Kidney tubule cell (primary cell): ENCODE measurements at places on chromosomes 5 and 9.
A peak's percentile ranks its signal among the peaks of the same experiment; 100 is the strongest.

DNA sequence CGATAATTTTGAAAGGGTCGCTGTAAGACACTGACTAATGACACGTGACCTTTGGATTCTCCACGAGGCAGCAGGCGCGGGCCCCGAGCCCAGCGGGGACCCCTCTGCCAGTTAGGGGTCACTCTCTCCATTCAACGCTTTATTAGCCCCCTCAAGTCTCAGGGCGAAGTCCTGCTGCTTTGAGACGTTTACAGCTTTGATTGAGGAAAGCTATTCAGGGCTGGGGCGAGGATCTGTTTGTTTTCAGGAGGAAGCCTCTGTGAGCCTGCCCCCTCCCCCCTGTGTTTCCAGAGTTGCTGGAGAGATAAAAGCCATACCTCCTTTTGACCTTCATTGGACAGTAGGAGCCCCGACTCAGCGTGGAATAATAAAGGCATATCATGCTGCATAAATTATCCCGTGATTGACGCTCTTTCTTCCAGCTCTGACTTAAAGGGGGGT is 31.4 kb upstream of the MSX2 start:
- DNase-seq, result no peak

- peak; percentile 79 for DNase-seq
Observed at GRCh38 chr5:58458743-58459145, 1.1 kb downstream of the PLK2 start.

GRCh38 chr5:19531374-19531952 is 456.5 kb downstream of the CDH18 start:
- peak; percentile 89 for DNase-seq

GRCh38 chr5:64914396-64914795 is 145.7 kb downstream of the CWC27 start:
- no peak for DNase-seq

- DNase-seq, result no peak
Observed at GRCh38 chr9:15213249-15213648, 93.8 kb downstream of the TTC39B start.

DNA sequence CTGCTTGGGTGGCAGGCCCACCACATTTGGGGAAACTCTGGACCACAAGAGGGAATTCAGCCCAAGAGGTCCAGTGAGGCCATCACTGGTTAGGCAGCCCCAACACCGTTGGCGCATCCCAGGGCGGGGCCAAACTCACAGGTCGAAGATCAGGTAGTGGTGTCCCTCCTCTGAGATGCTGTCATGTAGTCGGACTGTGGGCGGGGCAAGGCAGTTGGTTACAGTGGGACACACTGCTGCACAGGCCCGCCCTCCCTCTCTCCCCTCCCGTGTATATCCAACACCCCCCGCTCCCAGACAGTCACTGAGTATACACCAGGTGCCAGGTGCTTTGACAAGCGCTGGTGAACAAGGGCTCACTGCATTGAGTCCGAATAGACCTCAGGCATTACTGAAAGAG is 32.1 kb downstream of the CAMK2A start:
- no peak for DNase-seq

DNA sequence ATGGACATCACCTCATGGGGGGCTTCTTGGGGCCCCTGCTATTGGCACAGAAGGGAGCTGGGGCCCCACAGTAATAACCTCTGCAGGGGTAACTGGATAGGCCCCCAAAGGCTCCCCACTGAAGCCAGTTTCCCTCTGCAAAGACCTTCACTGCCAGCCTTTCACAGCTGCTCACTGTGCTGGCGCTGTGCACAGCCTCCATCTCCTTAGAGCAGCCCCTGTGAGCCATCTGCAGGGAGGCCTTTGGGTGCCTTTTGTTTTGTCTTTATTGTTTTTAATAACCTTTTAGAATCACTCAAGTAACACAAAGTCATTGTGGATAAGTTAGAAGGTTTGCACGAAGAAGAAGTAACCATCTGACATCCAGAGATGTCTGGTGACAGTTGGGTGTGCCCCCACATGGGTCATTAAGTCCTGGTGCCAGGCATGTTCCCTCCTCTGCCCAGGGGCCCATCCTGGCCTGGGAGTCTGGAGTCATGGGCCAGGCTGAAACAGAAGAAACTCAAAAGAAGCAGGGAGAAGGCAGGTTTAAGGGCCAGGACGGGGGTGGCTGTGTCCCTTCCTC is 42.7 kb downstream of the NCS1 start:
- DNase-seq, result no peak

DNA sequence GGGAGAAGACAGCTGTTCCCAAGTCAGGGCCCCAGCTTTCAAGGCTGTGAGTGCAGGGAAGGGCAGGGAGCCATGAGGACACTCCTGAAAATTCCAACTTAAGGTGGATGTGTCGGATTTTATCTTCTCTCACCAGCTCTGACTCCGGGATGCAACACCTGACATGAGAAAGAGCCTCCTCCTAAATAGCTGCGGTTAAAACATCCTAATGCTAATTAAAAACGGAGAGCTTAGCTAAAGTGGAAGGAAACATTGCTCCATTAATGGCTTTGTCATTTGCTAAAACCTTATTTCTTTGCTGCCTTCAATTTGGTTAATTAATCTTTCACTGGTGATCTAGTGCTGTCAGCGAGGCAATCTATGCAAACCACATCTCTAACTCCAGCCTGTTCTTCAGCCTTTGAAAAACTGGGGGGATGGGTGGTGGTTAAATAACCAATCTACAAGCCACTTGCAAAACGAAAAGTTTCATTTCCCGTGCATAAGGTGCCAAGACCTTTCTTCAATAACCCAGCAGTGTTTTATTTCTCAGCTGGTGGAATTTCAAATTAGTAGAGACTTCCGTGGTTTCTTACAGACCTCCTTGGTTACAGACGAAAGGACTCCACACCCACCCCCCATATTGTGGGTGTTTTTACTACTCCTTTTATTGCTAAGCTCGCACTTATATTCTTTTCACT is 379.6 kb downstream of the MLLT3 start:
- no peak for DNase-seq

- peak; percentile 30 for DNase-seq
Observed at GRCh38 chr5:180117000-180117725, 45.6 kb upstream of the RNF130 start.

DNA sequence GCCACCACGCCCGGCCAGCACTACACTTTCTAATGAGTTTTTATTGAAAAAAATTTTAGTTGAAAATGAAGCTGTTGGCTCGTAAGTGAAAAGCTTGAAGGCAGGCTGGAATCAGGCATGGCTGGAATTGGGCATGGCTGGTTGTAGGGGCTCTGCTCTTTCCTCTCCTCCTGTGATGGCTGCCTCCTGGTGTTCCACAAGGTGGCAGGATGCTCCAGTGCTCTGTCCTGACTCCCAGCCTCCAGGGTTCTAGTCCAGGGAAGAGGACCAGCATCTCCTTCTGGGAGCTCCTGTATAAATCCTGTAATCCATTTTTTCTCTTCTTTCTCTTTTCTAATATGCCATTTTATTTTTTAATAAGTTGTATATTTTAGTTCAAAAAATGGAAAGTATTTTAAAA is 57.2 kb upstream of the DHFR start:
- DNase-seq, result peak; percentile 44

DNA sequence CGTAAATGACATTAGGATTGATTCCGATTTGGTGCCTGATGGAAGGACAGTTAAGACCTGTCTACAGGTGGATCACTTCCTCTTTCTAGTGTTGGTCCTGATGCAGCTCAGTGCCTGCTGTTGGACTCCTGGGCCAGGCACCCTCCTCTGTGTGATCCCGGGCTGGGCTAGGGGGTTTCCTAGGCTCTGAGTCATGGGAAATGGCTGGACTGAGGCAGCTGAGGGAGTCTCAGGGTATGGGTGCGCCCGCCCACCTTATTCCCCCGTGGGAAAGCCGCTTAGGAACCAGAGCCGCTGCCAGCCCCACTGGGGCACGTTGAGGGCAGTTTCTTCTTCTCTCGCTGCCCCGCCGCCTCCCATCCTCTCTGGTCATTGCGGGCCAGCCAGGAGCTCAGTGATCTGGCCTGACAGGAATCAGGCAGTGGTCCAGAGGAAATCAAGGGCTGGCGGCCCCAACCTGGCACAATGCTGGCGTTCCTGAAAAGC is 12.9 kb downstream of the TCF7 start:
- DNase-seq, result peak; percentile 69

GRCh38 chr5:59276917-59277372 is 616.6 kb downstream of the PDE4D start:
- DNase-seq, result no peak

DNA sequence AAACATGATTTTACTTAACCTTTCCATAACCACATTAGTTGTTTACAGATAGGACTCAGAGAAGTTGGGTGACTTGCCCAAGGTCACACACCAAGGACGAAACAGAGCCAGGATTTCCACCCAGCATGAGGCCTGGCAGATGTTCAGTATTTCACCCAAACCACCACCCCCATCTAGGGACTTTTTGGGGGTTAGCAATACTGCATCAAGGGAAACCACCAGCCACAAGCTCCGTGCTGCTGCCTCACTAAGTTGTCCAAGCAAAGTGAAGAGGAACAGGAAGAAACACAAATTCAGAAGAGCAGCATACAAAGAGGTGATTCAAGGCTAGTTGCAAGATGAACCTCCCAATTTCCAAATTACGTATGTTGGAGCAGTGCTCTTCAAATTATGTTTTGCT is 219.6 kb upstream of the RORB start:
- DNase-seq, result no peak

DNA sequence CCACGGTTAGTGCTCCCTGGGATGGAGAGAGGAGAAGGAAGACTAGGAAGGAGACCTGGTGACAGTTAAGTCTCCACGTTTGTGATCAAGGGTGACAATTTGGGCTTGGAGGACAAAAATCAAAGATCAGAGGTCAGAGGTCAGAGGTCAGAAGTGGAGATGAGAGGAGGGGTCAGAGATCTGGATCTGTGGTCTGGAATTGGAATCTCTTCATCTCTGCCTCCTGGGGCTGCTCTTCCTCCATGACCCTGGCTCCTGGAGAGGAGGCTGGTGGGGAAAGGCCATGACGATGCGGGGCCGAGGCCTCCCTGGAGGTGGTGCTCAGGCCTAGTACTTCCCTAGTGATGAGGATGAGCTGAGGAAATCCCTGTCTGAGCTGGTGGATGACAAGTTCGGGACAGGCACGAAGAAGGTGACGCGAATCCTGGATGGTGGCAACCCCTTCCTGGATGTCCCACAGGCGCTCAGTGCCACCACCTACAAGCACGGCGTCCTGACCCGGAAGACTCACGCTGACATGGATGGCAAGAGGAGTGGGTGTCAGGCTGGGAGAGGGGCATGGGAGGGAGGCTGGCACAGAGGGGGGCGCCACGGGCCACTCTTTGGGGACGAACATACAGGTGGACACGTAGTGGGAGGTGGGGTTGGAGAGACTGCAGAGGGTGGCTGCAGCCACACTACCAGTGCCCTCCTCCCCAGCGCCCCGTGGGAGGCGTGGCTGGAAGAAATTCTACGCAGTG is 41.0 kb downstream of the PSD2 start:
- no peak for DNase-seq

- no peak for DNase-seq
Observed at GRCh38 chr5:92364986-92365550, 982.0 kb upstream of the ARRDC3 start.

DNA sequence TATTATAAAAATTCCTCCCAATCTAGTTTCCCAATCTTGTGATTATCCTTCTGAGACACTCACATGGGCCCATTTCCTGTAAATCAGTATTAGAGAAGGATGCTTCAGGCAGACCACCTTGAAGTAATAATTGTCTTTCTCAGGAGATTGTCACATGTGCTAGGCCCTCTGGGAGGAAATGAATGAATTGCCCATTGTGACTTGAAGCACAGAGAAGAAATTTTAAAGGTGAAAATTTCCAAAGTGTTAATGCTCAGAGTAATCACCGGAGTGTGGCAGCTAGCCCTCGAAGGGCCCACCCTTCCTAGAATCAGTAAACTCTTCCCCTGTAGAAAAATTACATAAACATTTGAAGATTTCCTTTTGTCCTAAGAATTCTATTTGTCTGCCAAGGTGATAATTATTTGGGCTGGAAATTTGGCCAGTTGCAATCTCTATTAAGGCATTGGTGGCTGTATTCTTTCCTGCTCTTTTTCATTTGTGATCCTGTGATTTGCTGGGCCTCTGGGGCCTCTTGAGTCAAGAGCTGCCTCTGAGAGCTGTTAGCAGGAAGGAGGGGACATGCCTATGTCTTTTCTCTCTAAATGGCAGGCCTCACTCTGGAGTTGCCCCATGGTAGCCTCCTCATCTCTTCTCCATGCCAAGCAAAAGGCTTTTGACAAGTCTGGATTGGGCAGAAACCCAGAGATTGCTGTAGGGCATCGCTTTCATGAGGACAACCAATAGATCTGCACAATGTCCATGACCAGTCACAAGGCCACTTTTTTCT is 371.5 kb upstream of the ACTBL2 start:
- no peak for DNase-seq

DNA sequence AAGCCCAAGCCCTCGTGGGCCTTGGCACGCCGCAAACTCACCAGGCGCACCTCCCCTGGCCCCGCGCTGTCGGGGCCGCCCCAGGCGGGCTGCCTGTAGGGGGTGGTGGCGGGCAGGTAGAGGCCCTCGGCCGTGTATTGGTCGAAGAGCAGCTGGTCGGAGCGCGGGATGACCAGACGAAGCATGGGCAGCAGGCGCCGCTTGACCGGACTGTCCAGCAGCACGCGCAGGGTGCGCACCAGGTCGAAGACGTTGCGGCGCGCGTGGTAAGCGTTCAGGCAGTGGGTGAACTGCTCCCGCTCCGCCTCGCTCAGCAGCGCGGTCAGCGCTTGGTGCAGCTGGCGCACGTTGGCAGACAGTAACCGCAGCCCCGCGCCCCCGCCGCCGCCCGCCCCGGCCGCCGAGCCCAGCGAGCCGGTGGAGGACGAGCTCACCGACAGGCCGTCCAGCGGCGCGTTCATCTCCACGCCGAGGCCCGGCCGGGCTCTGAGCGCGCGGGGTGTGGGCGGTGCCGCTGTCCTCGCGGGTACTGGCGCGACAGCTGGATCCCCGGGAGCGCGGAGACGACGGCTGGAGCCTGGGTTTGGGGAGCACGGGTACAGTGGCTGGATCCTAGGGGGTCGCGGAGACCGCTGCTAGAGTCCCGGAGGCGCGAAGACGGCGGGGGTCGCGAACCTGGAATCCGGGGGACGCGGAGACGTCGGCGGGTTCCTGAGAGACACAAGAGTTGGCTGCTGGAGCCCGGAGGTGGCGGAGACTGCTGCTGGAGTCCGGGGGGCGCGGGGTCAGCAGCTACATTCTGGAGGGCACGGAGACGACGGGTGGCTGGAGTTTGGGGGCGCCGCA is 709 bp downstream of the WHRN start:
- peak; percentile 52 for DNase-seq

DNA sequence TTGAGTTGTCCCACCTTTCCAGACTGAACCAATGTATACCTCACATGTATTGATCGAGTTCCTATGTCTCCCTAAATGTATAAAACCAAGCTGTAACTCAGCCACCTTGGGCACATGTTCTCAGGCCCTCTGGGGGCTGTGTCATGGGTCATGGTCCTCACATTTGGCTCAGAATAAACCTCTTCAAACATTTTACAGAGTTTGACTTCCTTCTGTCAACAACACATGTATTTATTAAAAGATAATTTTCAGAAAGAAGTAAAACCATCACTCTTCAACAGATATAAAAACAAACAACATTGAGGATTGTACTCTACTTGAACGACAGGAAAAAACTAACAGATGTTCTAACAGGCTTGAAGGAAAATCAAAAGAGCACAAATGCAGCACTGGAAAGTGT is 4.5 kb downstream of the CMBL start:
- DNase-seq, result no peak
